Thoracic aorta (tissue), 2 donors: ENCODE measurements at places on chromosomes 4 and X. TPM values are rescaled to one million over a fixed set of nuclear protein-coding genes. Genes with fewer than 3 reads are reported as not detected.

DNA sequence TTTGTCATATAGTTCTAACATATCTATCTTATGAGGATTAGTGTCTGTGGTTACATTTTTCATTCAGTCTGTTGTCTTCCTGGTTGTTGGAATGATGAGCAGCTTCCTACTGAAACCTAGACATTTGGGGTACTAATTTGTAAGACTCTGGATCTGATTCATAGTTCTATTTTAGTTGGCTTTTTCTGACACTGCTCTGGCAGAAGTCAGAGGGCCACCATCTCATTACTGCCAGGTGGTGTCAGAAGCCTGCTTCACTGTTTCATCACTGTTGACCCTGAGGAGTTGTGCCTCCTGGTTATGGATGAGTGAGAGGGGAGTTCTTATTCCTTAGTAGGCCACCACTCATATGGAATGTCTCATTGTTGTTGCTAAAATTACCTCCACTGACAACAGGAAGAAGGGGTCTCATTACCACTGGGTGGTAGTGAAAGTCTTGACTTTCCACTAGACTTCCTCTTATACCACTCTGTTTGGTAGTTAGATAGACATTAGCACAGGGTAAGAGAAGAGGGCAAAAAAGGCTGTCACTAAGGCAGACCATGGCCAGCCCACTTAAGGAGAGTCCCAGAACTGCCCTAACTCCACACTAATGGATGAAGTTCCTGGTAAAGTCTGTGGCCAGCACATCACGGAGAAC lies 395.2 kb downstream of the SPOCK3 start:
- DNase-seq = no peak
- no peaks in the 10 kb centered on the region for H3K36me3 ChIP-seq
- H3K27ac ChIP-seq = no peak overlapping the region
- no peaks in the 10 kb centered on the region for H3K4me1 ChIP-seq
- H3K27me3 ChIP-seq = no peaks in the 10 kb centered on the region

Gene NDST3
- total RNA-seq = not detected

GRCh38 chr4:41933997-41934503 lies 1.2 kb upstream of the TMEM33 start:
- peaks cover 2% of the 10 kb centered on the region for H3K36me3 ChIP-seq
- no peak overlapping the region for H3K27ac ChIP-seq

DNA sequence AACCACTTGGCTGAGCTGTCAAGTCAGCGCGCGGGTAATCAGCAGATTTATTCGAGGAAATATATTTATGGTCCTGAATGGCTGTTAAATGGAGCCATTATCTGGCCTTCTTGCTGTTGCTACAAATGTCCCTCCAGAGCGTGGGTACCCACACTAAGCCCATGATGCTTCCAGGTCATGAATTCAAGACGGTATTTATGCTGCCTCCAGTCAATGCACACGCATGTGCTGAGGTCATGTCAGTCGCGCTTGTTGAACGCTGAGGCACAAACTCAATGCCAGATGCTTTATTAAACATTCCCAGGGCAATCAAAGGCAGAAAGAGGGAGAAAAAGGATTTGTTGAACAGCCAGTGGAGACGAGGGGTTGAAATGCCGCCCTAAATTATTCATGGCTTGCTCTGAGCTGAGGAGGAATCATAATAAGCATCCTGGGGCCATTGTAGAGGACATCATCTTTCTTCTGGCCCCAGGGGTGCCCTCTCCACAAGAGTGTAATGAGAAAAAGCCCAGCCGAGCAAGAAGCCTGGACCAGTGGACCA lies 36.1 kb upstream of the CLDN24 start:
- H3K27me3 ChIP-seq = no peaks in the 10 kb centered on the region
- H3K4me3 ChIP-seq = no peak overlapping the region
- DNase-seq = no peak
- H3K36me3 ChIP-seq = no peaks in the 10 kb centered on the region
- no peaks in the 10 kb centered on the region for H3K4me1 ChIP-seq

- H3K36me3 ChIP-seq = no peaks in the 10 kb centered on the region
- no peaks in the 10 kb centered on the region for H3K4me1 ChIP-seq
- H3K4me3 ChIP-seq = no peak overlapping the region
- no peaks in the 10 kb centered on the region for H3K27me3 ChIP-seq
Measured at GRCh38 chr4:77376788-77377460, 219.9 kb downstream of the CCNG2 start.

- no peaks in the 10 kb centered on the region for H3K27me3 ChIP-seq
- no peaks in the 10 kb centered on the region for H3K4me1 ChIP-seq
- no peaks in the 10 kb centered on the region for H3K36me3 ChIP-seq
- peak overlapping the region; percentile 36 for H3K4me3 ChIP-seq
Measured at GRCh38 chr4:174156239-174156826, 127.1 kb downstream of the FBXO8 start.

- peaks cover 4% of the 10 kb centered on the region for H3K4me1 ChIP-seq
- no peaks in the 10 kb centered on the region for H3K27me3 ChIP-seq
- DNase-seq = no peak
- H3K27ac ChIP-seq = no peak overlapping the region
- no peaks in the 10 kb centered on the region for H3K36me3 ChIP-seq
- no peak overlapping the region for H3K4me3 ChIP-seq
Measured at GRCh38 chr4:177005674-177006230, 213.0 kb upstream of the VEGFC start.

Gene NALF2
- total RNA-seq = not detected

DNA sequence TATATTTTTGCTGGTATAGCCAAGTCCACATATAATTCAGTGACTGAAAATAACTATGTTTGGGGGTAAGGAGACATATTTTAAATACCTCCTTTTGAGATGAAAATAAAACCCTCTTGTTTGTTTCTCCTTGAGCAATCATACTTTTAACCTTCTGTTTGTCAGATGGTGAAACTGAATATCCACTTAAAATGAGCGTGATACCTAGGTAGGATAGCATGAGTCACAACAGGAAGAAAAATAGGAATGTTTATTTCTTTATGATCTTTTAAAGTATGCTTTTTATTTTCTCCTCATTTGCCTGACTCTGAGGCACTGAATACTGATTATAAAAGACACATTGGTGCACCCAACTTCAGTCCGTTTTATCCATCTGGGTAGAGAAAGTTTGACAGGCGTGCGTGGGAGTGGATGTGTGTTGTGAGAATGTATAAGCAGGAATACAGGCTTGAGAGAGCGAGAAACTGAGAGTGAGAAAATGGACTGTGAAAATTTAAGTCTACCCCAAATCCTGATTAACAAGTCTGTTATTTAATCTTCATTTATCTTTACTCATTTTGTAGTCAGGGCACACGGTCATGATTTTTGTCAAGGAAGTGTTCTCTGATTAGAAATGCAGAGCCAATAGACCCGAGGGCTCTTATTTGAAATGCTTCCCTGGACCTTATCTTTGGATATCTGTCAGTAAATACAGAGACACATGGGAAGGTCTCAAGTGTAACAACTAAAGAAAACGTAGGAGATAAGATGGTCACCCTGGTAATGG lies 62.1 kb upstream of the ANTXR2 start:
- no peak overlapping the region for H3K4me3 ChIP-seq
- H3K27ac ChIP-seq = no peak overlapping the region
- no peaks in the 10 kb centered on the region for H3K4me1 ChIP-seq
- H3K36me3 ChIP-seq = no peaks in the 10 kb centered on the region
- no peak for DNase-seq
- no peaks in the 10 kb centered on the region for H3K27me3 ChIP-seq

- peaks cover 9% of the 10 kb centered on the region for H3K4me1 ChIP-seq
- H3K27me3 ChIP-seq = no peaks in the 10 kb centered on the region
- H3K36me3 ChIP-seq = no peaks in the 10 kb centered on the region
- DNase-seq = no peak
- no peak overlapping the region for H3K27ac ChIP-seq
Measured at GRCh38 chr4:121408-122084, 2.8 kb upstream of the ZNF718 start.

GRCh38 chr4:88745581-88746163 lies 48.0 kb upstream of the NAP1L5 start:
- H3K4me3 ChIP-seq = no peak overlapping the region
- H3K4me1 ChIP-seq = peaks cover 33% of the 10 kb centered on the region
- H3K27me3 ChIP-seq = no peaks in the 10 kb centered on the region

- H3K27me3 ChIP-seq = no peaks in the 10 kb centered on the region
- H3K4me3 ChIP-seq = no peak overlapping the region
- no peaks in the 10 kb centered on the region for H3K4me1 ChIP-seq
- DNase-seq = no peak
- no peaks in the 10 kb centered on the region for H3K36me3 ChIP-seq
Measured at GRCh38 chrX:69988955-69989394, 60.8 kb downstream of the AWAT2 start.

Gene PPP1R2C
- not detected for total RNA-seq

- no peak for DNase-seq
- H3K36me3 ChIP-seq = no peaks in the 10 kb centered on the region
- peaks cover 38% of the 10 kb centered on the region for H3K4me1 ChIP-seq
- H3K4me3 ChIP-seq = no peak overlapping the region
- H3K27me3 ChIP-seq = no peaks in the 10 kb centered on the region
Measured at GRCh38 chr4:141074098-141074878, 59.0 kb downstream of the RNF150 start.

DNA sequence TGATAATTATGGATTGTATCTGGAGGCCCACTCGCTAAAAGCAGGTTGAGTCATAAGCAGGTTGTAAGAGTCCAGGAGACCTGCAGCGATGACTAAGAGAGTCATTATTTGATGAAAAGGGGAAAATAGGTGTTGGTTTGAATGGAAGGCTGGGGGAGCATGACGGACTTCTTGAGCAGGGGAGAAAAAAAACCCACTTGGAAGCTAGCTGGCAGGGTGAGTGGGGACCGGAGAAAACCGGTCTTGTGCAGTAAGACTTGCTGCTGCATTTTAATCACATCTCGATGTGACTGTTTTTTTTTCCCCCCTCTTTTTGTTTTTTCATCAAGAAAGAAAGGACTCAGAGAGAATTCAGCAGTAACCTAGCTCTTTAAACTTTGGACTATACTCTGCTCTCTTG lies 90.0 kb downstream of the IGSF1 start:
- no peak overlapping the region for H3K4me3 ChIP-seq
- DNase-seq = no peak
- H3K27me3 ChIP-seq = no peaks in the 10 kb centered on the region

- no peak overlapping the region for H3K4me3 ChIP-seq
- no peaks in the 10 kb centered on the region for H3K36me3 ChIP-seq
- DNase-seq = no peak
- no peaks in the 10 kb centered on the region for H3K27me3 ChIP-seq
- no peaks in the 10 kb centered on the region for H3K4me1 ChIP-seq
Measured at GRCh38 chr4:7458066-7458425, 23.3 kb upstream of the PSAPL1 start.

Gene FAM184B
- not detected for total RNA-seq

Gene RASL11B
- total RNA-seq = 5.4 TPM

- DNase-seq = no peak
- H3K4me3 ChIP-seq = no peak overlapping the region
- H3K27me3 ChIP-seq = no peaks in the 10 kb centered on the region
Measured at GRCh38 chrX:12570859-12571501, 220.2 kb upstream of the PRPS2 start.

- no peaks in the 10 kb centered on the region for H3K27me3 ChIP-seq
- H3K36me3 ChIP-seq = no peaks in the 10 kb centered on the region
- DNase-seq = no peak
- no peak overlapping the region for H3K27ac ChIP-seq
- no peaks in the 10 kb centered on the region for H3K4me1 ChIP-seq
Measured at GRCh38 chr4:145625677-145626622, 6.8 kb downstream of the MMAA start.

- H3K4me1 ChIP-seq = peaks cover 68% of the 10 kb centered on the region
- H3K4me3 ChIP-seq = no peak overlapping the region
- peak overlapping the region; percentile 83 for H3K27ac ChIP-seq
- H3K36me3 ChIP-seq = no peaks in the 10 kb centered on the region
Measured at GRCh38 chr4:119046263-119046662, 89.4 kb upstream of the MYOZ2 start.

GRCh38 chr4:57460967-57461366 lies 350.8 kb upstream of the IGFBP7 start:
- no peak for DNase-seq
- H3K4me3 ChIP-seq = no peak overlapping the region
- no peaks in the 10 kb centered on the region for H3K27me3 ChIP-seq
- no peaks in the 10 kb centered on the region for H3K36me3 ChIP-seq

DNA sequence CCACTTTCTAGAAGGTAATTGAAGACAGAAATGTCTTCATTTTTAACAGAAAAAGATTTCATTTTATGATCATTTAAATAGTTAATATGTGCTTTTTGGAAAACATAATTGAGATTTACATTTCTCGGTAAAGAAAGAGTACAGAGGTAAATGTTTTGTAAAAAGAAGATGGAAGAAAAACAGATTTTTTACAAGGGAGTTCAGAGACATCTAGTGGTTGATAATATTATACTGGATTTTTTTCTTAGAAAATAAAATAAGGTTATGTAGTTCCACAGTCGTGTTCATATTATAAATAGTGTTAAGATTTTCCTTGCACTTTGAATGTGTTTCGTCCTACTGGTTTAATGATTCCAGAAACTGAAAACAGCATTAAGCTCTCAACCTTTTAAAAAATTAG lies 60.6 kb downstream of the SMARCA1 start:
- no peak overlapping the region for H3K27ac ChIP-seq
- no peaks in the 10 kb centered on the region for H3K36me3 ChIP-seq
- no peak overlapping the region for H3K4me3 ChIP-seq
- H3K27me3 ChIP-seq = no peaks in the 10 kb centered on the region
- DNase-seq = no peak

Gene TCEAL6
- not detected for total RNA-seq

- no peaks in the 10 kb centered on the region for H3K4me1 ChIP-seq
- H3K27me3 ChIP-seq = no peaks in the 10 kb centered on the region
- no peak overlapping the region for H3K4me3 ChIP-seq
- peak overlapping the region; percentile 24 for H3K27ac ChIP-seq
- no peaks in the 10 kb centered on the region for H3K36me3 ChIP-seq
Measured at GRCh38 chr4:40601641-40602040, 28.0 kb downstream of the RBM47 start.

Gene TLR1
- 36.3 TPM for total RNA-seq

DNA sequence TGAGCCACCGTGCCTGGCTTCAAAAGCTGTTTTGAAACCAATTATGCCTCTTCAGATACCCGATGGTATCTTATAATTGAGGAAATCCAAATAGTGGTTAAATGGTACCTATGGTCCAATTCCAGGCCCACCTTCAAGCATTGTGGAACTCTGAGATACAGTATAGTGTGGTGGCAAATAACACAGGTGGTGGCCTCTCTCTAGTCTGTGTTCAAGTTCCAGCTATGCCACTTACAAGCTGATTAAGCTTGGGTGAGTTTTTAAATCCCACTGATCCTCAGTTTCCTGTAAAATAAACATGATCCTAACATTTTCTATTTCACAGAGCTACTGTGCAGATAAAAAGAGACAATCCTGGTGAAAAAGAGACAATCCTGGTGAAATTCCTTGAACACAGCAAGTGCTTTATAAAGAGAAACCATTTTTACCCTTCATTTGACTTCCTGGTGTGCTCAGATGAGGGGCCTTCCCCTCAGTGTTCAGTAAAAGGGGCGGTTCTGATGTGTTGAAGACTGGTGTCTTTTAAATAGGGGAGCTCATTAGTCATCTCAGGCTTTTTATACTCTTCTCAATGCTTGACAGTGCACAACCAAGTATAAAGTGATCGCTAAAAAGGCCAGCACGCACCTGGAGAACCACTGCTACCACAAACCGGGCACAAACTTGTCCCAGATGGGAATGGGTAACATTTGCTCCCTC lies 30.8 kb upstream of the CD40LG start:
- no peaks in the 10 kb centered on the region for H3K4me1 ChIP-seq
- no peaks in the 10 kb centered on the region for H3K36me3 ChIP-seq
- no peak for DNase-seq
- no peak overlapping the region for H3K4me3 ChIP-seq
